Stimulated activated CD4-positive, alpha-beta T cell treated with anti-CD3 and anti-CD28 coated beads, Interleukin-2, amount 100 ng/mL, for 24 hours (primary cell): ENCODE measurements at places on chromosomes 12 and 14.
A peak's percentile ranks its signal among the peaks of the same experiment; 100 is the strongest.

DNA sequence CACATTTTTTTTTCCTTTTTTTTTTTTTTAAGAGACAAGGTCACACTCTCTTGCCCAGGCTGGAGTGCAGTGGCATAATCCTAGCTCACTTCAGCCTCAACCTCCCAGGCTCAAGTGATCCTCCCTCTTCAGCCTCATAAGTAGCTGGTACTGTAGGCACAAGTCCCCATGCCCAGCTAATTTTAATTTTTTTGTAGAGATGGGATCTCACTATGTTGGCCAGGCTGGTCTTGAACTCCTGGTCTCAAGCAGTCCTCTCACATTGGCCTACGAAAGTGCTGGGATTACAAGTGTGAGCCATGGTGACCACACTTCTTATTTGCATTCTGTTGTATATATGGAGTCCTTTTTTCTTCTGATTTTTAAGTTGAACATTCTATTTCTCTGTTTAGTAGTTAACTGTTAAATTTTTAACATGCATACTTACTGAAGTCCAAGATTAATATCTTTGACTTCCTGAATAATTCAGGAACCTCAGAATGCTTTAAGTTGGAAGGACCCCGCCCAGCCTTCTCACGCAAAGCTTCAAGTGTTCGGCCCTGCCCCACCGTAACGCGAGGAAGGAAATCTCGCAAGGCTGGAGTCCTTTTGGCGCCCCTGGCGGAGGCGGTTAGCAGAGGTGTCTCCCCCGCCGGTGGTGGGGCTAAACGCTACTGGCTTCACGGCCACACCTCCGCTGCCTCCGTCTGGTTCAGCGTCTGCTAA lies 21.6 kb downstream of the SPATS2 start:
- DNase-seq: peak; percentile 67

- DNase-seq: no peak
Observed at GRCh38 chr14:45091710-45092109, 7.8 kb downstream of the PRPF39 start.

DNA sequence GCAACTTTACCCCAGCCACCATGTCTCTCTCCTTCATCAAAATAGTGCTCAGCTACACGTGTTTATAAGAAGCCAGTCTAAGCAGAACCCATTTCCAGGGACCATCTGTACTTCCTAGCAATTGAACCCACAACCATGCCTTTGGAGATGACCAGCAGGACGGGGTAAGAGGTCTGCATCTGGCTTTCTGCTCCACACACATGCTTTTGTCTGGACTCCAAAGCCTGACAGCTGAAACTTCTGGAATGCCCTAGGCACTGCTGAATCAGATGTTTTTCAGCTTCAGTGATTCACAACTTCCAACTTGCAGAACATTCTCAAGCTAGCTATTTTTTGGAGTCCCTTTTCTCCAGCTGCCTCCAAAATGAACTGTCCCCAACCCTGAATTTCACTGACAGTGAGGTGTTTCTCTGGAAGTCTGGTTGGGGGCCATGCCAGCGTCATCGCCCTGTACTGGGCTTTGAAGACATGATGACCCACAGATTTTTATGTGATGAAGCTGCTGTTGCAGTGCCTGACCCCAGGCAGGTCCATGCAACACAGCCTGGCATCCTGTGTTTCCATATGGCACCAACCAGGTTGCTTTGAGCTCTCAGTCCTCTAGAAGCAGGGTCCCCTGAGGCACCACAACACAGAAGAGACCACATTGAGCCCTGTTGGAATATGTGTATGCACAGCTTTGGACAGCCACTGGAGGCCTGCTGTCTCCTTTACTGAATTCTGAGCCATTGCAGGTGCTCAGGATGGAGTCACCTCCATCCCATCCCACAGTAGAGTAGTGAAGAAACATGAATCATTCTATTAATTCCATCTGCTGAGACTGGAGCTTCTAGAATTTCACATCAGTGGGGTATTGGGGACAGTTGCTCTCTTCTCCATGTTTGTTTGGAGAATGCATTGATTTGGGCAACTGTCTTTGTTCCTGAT lies 80.2 kb downstream of the NUAK1 start:
- DNase-seq: no peak

- no peak for DNase-seq
Observed at GRCh38 chr12:76256321-76256720, 91.9 kb downstream of the BBS10 start.

- DNase-seq: no peak
Observed at GRCh38 chr14:20499108-20499507, 6.2 kb upstream of the RNASE10 start.

DNA sequence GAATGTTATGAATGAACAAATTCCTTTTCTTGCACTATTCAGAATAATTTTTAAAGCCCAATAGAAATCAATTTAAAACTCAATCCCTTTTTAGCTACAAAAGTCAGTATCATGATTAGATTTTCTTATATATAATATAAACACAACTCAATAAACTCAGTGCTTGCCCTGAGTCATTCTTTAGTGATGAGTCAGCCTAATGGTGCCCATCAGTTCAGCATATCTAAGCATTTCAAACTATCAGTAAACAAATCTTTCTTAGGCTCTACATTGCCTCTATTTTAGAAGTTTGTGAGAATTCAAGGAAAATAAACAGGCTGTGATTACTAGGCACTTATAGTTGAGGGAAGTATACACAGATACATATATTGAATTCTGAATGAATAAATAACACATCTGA lies 179.6 kb downstream of the NELL2 start:
- no peak for DNase-seq

DNA sequence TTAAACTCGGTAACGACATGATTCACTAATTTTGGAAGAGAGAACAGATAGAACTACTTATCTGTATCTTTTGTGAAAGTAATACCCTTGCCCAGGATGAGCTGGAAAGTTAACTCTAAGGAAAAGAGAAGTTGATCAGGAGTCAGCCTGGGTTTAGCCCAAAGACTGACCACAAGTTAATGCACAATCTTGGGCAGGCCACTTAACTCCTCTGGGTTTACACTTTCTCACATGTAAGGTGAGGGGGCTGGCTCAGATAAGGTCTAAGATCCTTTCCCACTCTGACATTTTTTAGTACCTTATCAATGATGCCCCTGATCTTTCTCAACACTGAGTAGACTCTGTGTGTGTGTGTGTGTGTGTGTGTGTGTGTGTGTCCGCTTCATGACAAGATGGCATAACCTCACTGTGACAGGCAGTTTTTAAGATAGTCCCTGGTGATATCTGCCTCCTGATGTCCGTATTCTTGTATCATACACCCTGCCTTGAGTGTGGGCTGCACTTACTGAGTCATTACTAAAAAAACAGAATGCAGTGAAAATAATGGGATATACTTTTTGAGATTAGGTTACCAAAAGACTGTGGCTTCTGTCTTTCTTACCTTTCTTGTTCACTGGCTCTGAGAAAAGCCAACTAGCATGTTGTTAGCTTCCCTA lies 56.2 kb upstream of the CCDC198 start:
- no peak for DNase-seq

GRCh38 chr14:69845787-69846186 lies 33.4 kb upstream of the SMOC1 start:
- no peak for DNase-seq

GRCh38 chr14:28764257-28765160 lies 2.1 kb upstream of the FOXG1 start:
- DNase-seq: no peak

DNA sequence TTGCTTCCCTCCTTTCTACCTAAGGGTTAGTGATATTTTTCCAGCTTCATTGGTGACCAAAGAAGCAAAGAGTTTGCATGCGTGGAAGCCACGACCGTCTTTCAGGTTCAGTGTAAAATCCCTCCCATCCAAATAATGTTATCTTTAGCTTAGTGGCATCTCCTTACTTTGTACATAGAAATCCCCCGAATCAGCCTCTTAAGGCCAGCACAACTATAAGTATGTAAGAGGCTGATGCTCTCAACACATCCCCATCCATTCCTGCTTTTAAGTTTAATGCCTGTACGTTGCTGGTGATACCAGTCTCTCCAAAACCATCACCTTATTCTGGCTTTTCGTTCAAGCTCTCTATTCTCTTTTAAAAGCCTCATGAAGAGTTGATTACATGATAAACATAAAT lies 14.6 kb downstream of the CDKN1B start:
- DNase-seq: no peak

GRCh38 chr14:106380740-106381139 lies 854.4 kb downstream of the TMEM121 start:
- no peak for DNase-seq

- peak; percentile 47 for DNase-seq
Observed at GRCh38 chr12:6450869-6451347, 934 bp upstream of the TAPBPL start.

DNA sequence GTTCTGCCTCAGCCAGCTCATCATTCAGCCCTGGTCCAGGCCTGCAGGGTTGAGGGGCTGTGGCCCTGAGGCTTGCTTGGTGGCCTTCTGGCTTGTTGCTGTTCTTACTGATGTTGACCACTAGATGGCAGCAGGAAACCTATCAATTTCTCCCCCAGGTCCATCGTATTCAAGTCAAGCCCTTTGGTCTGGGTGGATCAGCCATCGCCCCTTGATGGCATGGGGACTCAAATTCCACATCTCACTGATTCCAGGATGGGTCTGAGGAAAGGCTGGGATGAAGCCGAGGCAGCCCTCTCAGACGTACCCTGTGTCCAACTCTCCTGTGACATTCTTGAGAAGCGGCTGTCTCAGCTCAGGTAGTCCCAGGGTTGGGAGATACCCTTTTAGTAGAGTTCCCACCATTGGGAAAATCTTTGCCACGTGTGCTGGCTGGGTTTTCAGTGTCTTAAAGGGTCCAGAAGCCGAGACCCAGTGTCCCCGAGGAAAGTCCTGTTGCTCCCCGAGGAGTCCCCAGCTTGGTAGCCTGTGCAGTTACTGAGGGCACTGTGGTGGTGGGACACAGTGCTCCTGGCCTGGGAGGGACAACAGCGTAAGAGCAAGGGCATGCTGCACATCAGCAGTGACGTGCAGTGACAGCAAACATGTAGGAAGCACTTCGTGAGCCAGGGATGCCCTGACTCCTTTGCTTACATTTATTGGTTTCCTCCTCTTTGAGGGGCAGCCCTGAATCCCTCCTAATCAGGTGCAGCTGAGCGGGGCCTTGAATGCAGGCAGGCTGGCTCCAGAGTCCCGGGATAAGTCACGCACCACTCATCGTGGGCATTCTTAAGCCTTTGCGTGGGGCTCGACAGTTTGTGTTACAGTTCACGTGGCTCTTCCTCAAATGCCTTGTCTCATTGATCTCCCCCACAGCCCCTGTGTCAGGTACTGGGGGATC lies 58.6 kb downstream of the TSPAN9 start:
- DNase-seq: peak; percentile 26

- no peak for DNase-seq
Observed at GRCh38 chr12:62799766-62800406, 135.1 kb downstream of the PPM1H start.

GRCh38 chr12:130162267-130162666 lies at the start of gene FZD10:
TSS of gene FZD10 (plus strand) at chr12:130162464. CDS start at chr12:130162943, 479 bp downstream.
- DNase-seq: no peak

GRCh38 chr12:116123451-116124258 lies 153.8 kb downstream of the MED13L start:
- DNase-seq: peak; percentile 27

DNA sequence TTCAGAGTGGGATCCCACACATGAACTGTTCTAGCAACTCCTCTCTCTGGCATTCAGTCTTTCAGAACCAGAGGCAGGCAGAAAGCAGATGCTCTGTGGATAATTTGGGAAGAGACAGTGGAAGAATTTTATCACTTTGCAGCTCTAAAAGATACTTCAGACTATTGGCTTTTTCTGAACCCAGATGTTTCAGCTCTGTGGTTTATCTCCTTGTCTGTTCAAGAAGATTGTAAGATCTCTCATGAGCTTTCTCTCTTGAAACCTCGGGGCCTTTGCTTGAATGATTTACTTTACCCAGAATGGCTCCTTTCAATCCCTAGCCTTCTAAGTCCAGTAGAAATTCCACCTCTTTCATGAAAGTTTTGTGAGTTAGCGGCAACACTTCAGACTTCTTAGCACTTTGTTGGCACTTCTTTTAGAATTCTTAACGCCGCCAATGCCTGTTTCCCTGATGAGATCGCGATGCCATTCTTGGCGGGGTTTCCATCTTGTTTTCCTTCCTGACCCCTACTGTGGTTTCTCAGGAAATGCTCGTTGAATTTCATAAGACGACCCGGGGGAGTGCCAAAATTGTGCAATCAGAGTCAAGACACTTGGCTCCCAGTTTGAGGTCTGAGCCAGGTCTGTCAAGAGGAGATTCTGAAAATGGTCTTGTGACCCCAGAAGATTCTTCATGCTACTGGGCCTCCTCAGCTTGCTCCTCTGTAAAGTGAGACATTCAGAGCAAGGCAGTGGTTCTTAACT lies 107.0 kb upstream of the PRICKLE1 start:
- no peak for DNase-seq

DNA sequence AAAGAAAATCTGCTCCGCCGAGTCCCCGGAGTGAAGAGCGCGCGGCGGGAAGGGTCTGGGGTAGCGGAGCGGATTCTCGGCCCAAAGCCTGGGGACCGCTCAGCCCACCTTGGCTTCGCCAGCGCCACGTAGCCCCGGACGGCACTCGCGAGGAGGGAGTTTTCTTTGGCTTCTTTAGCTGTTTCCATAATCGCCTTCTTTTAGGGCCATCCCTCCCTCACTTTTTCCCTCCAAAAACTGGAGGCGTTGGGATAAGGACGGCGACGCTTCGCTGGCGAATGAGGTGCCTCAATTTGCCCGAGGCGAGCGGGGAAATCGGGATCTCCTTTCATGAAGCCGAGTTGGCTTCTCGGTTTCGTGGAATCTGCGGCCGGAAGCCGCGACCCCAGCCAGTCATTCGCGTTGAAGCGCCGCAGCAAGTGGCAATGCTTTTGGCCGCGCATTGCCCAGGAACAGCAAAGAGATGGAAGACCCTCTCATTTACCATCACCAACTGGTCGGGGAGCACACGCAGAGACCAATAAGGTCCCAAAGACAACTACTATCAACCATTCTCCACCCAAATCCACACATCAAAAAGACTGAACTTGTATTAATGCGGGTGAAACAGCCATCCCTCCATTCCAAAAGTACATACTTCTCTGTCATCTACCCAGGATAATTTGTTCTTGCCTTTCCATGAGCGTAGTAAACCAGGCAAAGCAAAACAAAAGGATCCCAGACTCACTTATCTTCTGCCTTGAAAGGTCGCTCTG lies 8.4 kb upstream of the SIX1 start:
- no peak for DNase-seq

DNA sequence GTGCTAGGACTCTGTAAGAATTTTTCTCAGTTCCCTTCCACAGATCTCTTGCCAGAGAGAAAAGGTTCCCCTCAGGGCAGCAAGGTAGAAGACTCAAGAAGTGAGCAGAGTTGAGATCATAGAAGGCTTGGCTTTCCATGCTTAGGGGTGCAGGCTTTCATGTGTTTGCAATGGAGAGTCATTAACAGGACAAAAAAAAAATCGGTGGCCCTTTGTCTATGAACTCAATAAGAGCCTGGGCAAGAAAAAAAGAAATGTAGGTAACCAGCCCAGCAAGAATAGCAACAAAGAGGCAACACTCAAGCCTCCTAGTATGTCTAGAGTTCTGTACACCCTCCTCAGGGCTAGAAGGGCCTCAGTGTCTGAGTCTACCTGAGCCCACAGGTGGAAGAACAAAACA lies 23.4 kb upstream of the LRP6 start:
- DNase-seq: no peak

DNA sequence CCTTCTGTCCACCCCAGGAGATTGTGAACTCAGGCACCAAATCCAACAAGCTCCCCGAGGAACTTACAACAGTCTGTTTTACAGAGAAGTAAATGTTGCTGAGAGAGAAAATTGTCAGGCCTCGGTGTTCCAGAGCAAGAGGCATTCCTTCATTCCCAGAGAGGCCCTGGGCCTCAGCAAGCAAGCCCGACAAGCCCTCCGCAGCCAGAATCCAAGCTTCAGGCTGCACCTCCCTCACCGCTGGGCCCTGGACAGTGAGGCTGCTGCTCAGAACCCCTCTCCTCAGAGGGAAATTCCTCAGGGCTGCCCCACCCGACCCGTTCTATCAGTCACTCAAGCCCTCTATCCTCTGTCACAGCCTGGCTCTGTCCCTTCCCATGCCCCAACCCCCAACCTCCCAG lies 56.4 kb downstream of the ZFP36L1 start:
- no peak for DNase-seq
